ENCODE measurements at places on chromosomes 3 and 15.

GRCh38 chr15:92012368-92012629 is 158.8 kb downstream of the SLCO3A1 start:
- DNase-seq = no peak

DNA sequence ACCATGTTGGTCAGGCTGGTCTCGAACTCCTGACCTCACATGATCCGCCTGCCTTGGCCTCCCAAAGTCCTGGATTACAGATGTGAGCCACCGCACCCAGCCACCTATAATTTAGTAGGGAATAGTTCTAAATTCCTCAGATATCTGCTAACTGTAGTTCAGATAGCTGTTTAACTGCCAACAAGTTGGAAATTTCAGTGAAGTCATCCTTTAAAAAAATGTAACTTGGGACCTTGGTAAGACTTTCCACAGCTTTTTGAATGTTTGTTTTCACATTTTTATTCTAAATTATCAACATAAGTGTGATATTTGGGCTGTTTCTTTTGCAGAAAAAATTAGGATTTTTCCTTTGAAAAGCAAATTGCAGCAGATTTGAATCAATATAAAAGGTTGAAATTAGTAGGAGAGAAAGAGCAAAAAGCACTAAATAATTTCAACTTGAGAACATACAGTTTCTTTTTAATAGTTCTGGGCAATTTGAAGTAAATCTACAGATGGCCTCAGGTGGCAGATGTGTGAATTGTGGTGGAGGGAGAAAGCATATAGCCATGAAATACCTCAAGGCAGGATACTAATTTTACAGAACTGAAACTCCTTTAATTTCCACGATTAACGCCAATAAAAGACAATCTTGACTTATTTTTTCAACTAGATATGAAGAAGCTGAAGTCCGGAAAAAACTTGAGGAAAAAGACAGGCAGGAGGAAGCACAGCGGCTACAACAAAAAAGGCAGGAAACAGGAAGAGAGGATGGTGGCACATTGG is 34.3 kb downstream of the USP8 start:
- no peak for DNase-seq

DNA sequence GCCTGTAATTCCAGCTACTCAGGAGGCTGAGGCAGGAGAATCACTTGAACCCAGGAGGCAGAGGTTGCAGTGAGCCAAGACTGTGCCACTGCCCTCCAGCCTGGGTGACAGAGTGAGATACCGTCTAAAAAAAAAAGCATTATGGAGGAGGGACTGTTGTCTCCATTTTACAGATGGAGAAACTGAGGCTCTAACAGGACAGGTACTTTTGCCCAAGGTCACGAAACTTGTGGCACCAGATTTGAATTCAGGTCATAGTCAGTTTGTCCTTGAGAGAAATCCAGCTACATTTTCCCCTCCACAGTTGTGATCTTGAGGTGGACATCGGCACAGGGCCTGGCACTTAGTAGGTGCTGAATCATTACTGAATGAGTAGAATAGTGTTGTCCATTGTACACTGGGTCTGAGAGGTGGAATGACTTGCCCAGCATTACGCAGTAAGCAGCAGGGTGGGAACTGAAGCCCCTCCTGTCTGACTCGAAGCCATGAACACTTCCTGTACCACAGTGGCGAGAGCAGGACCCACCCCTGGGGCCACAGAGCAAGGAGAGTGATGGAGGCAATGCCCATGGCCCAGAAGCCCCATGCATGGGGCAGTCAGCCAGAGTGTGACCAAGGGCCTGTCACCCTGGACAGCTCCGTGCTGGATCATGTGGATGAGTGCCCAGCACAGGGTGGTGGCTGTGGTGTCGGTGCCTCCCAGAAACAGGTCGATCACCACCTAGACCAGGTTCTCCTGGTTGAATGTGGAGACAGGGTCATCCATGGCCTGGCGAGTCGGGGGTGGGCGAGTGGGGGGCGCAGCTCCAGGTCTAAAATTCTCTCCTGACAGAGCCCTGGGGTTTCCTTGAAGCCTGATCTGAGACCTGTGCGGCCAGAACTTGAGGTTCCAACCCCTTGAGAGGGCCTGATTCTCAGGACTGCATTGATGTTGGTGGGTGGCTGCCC is 20.4 kb upstream of the PARL start:
- no peak for DNase-seq

DNA sequence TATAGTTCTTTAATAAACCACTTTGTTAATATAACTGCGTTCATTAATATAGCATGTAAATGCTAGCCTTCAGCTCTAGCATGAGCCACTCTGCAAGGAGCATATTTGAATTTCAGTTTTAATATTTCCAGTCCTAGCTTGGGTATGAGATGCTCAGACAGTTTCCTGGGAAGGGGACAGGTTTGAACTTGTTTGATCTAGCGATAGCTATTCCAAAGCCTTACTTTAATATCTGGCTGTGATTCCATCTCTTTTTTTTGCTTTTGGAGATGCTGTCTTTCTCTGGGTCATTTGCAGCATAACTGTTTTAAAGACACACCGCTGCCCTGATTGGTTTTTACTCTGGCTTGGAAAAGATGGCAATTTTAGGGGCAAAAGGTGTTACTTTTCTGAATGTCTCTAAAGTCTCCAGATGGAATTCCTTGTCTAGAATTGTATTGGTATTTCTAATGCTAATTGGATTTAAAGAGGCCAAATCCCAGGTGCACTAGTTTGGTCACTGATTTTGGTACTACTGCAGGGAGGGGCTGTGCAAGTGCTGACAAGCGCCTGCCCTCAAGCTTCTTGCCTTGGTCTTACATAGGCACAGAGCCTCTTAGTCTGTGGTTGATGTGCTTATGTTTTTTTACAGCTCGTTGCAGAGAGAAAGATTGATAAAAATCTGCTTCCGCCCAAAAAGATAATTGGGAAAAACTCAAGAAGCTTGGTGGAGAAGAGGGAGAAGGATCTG is 2.8 kb downstream of the NISCH start:
- DNase-seq = no peak

GRCh38 chr3:134445636-134446035 is 40.1 kb downstream of the ANAPC13 start:
- no peak for DNase-seq

DNA sequence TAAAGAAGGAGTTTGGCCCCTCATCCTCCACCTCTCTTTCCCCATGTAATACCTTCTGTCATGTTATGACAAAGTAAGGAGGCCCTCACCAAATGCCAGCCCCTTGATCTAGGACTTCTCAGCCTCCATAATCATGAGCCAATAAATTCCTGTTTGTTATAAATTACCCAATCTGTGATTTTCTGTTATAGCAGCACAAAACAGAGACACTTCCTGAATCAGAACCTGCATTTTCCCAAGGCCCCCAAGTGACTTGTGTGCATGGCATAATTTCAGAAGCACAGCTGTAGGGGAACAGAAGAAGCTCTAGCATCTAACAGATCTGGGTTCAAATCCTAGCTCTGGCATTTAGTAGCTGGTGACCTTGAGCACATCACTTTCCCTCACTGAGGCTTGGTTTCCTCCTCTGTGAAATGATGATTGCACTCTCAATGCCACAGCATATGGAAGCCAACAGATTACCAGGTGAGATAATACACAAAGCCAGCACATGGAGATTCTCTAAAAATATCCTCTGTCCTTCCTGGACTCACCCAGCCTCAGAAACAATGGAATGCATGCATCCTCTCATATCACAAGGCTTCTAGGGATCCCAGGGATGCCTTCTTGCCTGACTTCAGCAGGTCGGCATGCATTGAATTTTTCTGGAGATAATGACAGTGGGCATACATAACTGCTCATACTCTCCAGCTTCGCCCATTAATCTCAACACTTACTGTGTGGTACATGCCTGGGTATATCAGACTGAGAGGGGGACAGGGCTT is 26.3 kb downstream of the TLNRD1 start:
- no peak for DNase-seq

GRCh38 chr3:64095802-64096201 is 72.5 kb upstream of the PSMD6 start:
- DNase-seq = no peak

DNA sequence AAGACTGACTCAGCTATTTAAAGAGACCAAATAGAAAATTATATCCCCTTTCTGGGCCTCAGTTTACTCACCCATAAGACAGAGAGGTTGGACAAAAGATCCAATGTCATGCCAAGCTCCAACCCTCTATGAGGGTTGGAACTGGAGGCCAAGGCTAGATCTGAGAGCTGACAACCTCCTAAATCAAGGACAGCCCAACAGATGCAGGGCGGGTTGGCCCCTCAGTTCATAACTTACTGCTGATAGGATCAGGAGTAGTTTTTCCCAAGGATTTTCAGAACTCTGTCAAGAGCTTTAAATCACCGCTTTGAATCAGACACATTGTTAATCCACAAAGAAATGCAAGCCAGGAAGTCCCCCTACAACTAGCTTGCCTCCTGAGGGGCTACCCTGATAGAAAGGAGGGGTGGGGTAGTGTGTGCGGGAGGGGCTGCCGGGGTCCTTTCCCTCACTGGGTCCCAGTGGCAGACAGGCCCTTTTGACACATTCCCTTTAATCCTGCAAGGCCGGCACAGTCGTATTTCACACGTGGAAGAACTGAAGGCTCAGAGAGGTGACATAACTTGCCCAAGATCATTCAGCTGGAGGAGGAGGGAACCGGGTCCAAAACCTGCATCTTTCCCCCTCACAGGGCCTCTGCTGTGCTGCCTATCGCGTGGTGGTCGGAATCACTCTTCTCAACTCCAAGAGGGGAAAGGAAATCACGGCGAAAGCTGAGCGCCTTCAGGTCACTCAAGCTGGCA is 21.4 kb downstream of the BMF start:
- DNase-seq = no peak

DNA sequence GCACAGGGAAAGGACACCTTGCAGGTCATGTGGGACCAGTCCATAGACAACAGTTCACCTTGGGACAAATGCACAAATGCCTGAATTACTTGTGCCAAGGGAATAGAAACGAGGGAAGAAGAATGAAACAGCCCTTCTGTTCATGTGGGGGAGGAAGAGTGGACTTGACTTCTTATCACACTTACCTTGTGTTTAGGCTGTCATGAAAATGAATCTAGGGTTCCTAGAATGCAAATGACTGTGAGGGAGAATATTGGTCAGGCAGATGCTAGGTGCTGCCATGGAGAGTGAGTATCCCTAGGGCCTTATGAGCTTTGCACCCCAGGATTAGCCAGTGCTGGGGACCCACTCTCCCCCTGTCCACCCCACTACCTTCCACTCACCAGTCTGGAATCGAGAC is 11.0 kb upstream of the PRKAR2A start:
- DNase-seq = no peak

GRCh38 chr3:82004266-82004665 is 242.8 kb upstream of the GBE1 start:
- no peak for DNase-seq

DNA sequence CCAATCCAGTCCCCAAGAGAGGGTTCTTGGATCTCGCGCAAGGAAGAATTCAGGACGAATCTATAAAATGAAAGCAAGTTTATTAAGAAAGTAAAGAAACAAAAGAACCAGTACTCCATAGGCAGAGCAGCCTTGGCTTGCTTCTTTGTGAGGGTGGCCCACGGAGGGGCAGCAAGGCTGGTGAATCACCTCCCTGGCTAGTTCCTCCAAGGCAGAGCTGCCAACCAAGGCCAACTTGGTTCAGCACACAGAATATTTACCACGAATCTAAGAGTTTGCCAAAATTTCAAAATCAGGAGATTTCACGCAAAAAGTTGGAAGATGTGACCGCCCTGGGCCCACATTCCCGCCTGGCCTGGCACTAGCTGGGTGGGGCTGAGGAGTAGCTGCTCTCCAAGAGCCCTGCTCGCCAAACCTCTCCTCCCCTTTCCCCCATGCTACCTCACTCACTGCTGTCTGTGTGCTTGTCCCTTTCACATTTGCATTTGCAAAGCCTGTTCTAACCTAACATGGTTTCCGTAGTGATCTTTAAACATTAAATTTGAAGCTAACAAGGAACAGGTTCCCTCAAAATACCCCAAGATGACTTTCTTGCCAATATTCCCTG is 26.2 kb upstream of the DCUN1D1 start:
- no peak for DNase-seq

DNA sequence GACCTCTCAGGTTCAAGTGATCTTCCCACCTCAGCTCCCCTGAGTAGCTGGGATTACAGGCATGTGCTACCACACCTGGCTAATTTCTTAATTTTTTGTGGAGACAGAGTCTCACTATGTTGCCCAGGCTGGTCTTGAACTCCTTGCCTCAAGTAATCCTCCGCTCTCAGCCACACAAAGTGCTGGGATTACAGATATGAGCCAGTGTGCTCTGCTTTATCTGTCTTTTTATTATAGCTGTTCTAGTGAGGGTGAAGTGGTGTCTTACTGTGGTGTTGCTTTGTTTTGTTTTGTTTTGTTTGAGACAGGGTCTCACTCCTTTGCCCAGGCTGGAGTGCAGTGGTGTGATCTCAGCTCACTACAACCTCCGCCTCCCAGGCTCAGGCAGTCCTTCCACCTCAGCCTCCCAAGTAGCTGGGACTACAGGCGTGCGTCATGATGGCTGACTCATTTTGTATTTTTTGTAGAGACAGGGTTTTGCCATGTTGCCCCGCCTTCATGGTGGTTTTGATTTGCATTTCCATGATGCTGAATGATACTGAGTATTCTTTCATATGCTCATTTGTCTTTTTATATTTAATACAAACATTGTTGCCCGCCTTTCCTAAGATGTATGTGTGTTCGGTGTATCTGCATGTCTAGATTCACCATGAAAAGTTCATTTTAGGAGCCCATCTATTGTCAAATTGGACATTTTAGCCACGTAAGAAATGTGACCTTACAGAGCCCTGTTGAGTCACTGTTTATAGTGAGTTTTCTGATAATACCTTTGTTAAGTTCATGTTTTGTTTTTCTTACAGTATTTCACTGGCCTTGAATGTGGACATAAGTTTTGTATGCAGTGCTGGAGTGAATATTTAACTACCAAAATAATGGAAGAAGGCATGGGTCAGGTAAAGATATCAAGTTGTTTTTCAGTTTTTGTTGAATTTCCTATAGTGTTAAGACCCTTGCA is 80.6 kb downstream of the ARIH1 start:
- DNase-seq = no peak

DNA sequence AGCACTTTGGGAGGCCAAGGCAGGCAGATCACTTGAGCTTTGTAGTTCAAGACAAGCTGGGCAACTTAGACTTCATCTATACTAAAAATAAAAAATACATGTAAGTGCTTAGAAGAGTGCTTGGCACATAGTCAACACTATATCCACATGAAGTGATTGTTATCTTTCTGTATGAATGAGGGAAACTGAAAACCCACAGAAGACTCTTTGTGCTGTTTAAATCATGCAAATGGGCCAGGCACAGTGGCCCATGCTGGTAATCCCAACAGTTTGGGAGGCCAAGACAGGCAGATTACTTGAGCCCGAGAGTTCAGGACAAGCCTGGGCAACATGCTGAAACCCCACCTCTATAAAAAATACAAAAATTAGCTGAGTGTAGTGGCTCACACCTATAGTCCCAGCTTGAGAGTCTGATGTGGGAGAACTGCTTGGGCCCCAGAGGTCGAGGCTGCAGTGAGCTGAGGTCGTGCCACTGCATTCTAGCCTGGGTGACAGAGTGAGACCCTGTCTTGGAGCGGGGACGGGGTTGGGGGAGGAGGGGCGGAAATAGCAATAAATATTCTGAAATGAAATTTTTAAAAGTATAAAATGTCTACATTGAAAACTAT is 129.7 kb downstream of the NR2E3 start:
- no peak for DNase-seq

GRCh38 chr15:95591270-95591669 is 739.2 kb upstream of the NR2F2 start:
- no peak for DNase-seq

Measured in NCI-H510A treated with DMSO at 0.1 percent for 48 hours (cell line).